ENCODE measurements at places on chromosomes 13 and 19. TPM values are rescaled to one million over a fixed set of nuclear protein-coding genes. Genes with fewer than 3 reads are reported as not detected.

- no peak for DNase-seq
These were observed 3.9 kb downstream of the VSIG10L start for GRCh38 chr19:51337861-51338562.

DNA sequence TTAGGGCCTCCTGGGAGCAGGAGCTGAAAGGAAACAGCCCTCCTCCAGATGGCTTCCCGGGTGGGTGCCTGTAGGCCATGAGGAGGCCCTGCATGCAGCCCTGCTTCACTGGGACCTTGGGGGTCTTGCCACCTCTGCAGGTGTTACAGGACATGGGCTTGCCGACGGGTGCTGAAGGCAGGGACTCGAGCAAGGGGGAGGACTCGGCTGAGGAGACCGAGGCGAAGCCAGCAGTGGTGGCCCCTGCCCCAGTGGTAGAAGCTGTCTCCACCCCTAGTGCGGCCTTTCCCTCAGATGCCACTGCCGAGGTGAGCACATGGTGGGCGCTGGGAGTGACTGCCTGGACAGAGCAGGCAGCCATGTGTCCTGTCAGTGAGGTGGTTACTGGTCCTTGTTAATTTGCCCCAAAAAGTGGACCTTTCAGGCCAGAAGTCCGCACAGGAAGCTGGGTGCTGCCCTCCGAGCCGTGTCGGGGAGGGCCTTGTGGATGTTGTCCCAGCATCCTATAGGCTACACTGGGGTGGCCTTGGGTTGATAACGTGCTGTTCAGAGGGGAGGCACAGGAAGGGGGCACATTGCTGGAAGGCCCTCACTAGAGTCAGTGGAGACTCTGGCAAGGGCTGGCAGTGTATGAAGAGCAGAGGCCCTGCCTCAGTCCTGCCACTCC is 18.7 kb upstream of the QTRT1 start:
- DNase-seq: no peak

DNA sequence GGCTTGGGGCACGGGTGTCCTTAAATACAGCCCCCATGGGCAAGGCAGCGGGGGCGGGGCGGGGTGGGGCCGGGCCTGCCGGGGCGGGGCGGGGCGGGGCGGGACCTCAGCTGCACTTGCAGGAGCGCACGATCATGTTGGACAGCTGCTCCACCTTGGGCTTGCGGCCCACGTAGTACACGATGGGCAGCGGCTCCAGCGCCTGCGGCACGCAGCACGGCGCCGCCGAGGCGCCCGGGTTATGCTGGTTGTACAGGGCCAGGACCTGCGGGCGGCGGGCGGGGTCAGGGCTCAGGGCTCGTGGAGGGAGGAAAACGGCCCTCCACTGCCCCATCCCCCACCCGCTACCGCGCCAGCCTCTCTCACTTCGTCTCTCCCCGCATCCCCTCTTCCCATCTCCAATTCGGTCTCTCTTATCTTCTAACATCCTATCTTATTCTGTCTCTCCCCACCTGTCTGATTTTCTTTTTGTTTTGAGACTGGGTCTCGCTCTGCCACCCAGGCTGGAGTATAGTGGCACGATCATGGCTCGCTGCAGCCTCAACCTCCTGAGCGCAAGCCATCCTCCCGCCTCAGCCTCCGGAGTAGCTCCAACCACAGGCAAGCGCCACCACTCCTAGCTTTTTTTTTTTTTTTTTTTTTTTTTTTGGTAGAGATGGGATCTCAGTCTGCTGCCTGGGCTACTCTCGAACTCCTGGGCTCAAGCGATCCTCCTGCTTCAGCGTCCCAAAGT is 21.1 kb downstream of the CCDC97 start:
- DNase-seq: no peak

GRCh38 chr19:20162821-20163220 is 4.2 kb upstream of the ZNF486 start:
- DNase-seq: no peak

DNA sequence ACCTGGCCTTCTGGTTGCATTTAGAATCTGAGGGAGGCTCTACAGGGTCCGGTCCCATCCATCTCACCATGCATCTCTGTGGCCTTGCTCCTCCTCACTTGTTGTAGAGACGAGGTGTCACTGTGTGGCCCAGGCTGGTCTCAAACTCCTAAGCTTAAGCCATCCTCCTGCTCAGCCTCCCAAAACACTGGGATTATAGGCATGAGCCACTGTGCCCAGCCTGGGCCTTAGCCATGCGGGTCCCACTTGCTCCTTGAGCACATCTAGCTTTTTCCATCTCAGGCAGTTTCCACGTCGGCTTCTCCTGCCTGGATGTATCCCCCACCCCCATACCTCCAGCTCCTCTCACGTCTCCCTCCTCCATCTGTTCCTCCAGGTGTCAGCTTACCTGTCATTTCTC is 9.8 kb downstream of the ELSPBP1 start:
- no peak for DNase-seq

DNA sequence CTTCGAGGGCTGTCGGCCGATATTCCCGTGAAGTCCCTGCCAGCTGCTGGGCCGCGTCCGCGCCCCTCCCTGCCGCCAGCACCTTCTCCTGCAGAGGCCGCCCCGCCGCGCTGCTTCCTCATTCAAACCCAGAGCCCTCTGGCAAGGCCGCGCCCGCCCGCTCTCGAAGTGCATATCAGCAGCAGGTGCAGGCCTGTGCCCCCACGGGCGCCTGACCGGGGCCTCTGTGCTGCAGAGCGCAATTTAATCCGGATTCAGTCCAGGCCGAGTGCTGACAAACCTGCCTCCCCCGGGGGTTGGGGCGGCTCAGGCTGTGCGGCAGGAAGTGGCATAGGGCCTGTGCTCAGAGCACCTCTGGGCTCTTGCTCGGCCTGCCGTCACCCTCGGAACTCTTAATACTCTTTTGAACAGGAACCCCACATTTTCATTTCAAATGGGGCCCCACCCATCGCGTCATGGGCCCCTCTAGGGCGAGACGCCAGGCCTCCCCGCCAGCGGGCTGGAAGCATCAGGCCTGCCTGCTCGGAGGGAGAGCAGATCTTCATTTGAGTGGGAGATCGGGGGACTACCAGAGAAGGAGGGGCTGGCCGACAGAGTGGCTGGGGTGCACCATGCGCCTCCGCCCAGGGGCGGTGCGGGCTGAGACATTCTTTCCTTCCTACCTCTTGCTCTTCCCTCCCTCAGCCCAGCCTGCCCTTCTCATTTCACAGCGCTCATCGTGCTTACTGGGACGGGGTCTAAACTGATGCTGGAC is 125.7 kb downstream of the TNFRSF19 start:
- DNase-seq: no peak

GRCh38 chr19:19137556-19138108 is 646 bp downstream of the TMEM161A start:
- DNase-seq: no peak

- no peak for DNase-seq
These were observed 665.7 kb upstream of the GPC6 start for GRCh38 chr13:92560883-92561282.

DNA sequence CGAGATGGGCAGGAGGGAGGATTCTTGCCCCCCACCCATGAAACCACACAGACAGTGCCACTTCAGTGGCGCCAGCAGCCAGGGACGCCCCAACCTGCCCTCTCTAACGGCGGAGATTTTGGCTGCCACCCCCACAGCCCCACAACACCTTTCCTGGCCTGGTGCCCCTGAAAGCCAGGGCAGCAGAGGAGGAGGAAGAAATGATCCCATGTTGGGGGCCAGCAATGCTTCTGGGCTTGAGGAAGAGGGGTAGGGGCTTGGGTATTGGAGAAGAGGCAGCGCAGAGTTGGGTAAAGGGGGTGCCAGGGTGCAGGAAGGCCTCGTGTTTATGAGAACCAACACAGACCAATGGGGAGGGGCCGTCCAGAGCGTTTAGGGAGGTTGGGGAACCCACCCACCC is 1.7 kb downstream of the MLLT1 start:
- DNase-seq: no peak

GRCh38 chr13:48925001-48925400 is 50.7 kb upstream of the FNDC3A start:
- DNase-seq: no peak

DNA sequence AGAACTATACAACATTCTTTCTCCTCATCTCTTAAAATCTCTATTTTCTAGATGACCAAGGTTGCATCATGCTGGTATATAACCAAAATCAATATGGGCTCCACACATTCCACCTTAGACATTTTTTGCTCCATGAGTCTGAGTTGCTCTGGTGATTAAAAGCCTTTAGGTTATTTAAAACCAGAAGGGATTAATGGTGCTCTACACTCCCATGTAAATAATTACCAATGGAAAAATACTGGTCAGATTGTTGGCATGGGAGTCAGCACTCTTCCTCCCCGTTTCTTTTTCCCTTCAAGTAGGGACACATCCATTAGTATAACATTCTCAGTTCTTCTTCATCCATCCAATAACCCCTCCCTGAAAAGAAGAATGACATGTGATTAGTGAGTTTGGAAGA is 747.7 kb downstream of the PCDH17 start:
- DNase-seq: no peak

DNA sequence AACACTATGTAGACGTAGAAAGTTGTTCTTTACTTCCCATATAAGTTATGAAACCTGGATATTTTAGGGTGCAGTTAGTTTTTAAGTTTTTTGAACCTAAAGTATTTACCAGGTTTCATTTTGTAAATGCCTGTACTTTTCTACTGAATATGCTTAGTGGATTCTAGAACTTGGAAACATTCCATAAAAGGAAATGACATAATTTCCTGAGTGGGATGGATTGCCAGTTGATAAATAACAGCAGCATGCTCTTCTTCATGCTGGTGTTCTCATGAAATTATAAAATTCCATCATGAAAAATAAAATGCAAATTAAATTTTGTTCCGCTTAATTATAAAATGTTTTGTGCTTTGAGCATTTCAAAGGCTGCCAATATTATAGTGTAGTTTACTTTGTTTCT is 362.2 kb upstream of the PCDH20 start:
- DNase-seq: no peak

- no peak for DNase-seq
These were observed 38.6 kb downstream of the TMTC4 start for GRCh38 chr13:100636004-100636403.

- DNase-seq: no peak
These were observed 47.6 kb downstream of the CAPN12 start for GRCh38 chr19:38696729-38697055.

GRCh38 chr13:105340061-105340606 is 1195.3 kb downstream of the EFNB2 start:
- DNase-seq: no peak

DNA sequence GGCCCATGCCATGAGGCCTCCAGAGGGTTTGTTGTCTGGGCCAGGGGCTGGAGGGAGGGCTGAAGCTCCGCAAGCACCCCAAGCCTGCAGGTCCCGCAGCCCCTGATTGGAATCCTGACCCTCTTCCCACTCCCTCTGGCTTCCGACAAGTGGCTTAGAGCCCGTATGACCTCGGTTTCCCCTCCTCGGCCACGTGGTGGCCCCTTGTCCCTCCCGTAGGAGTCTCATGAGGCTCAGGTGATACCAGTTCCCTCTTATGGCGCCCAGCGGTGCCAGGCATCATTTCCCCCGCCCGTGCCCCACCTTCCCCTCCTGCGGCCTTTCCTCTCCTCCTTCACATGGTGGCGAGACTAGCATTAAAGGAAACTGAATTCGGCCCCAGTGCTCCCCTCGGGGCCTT is 6.1 kb downstream of the THOP1 start:
- DNase-seq: no peak

GRCh38 chr19:567296-567900 is 5.0 kb upstream of the BSG start:
- DNase-seq: no peak

DNA sequence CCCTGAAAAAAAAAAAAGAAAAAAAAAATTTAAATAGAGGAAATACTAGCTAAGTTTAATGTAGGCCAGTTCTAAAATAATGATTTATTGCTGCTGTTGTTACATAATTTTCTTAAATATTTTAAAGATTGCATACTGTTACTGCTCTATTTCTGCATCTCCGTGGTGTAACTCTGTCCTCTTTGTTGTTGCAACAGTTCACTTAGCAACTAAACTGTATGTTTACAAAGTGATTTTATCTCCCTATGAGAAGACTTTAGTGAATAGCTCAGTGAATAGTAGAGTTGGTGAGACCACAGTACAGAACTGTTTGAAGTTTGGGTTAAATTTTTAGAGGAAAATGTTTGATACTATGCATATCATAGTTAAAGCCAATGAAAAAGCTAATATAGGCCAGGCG is 19.4 kb downstream of the BRCA2 start:
- no peak for DNase-seq

- peak; percentile 17 for DNase-seq
These were observed 5.6 kb downstream of the LENG9 start for GRCh38 chr19:54457773-54458647.

DNA sequence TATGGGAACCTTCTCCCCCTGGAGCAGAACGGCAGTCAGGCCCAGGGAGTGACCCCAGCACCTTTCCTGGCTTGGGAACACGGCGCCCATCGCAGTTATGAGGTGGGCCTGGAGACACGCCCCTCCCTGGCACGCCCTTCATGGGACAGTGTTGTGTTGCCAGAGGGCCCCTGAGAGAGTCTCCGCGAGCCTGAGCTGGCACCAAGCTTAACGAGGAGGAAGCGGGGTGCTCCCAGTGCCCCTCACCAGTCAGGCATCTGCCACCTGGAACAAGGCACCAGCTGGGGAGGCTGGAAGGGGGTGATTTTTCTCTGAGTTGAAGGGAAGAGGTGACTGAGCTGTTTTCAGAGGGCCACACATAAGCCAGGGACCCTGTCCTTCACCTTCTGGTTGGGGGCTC is 180.6 kb downstream of the KDM4B start:
- DNase-seq: no peak

- DNase-seq: no peak
These were observed 386.6 kb downstream of the PCDH20 start for GRCh38 chr13:61029064-61029463.

DNA sequence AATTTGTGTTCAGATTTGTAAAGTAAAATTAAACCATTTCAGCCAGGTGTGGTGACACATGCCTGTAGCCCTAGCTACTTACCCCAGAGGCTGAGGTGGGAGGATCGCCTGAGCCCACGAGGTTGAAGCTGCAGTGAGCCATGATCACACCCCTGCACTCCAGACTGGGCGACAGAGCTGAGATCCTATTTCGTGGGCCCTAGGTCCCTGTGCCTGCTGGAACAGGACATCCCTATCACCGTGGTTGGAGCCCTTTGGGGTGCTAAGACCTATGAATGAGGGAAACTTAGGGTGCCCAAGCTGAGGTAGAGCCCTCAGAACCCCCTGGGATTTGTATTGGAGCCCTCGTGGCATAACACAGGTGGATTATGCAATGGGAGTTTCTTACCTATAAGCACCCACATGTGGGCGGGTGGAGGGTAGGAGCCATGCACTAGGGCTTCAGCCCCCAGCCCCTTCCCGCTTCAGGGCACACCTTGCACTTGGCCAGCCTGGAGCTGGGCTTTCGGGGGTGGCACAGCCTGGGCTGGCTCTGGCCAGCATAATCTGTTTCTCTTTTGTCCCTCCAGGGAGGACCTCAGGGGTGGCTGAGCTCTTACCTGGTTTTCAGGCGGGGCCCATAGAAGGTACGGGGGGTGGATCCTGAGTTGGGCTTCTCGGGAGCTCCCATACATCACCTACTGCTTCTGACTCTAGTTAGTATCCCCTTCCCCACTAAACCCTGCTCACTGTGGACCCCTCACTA is 7.2 kb upstream of the USF2 start:
- peak; percentile 16 for DNase-seq

- no peak for DNase-seq
These were observed 173.8 kb upstream of the SOX1 start for GRCh38 chr13:111893071-111893606.

GRCh38 chr13:38759390-38759789 is 72.5 kb downstream of the FREM2 start:
- DNase-seq: no peak

The ZNF558 gene
- total RNA-seq: 16.5 TPM

The C1QTNF9 gene
- not detected for total RNA-seq

The MBD3 gene
- 64.9 TPM for total RNA-seq

The RYR1 gene
- total RNA-seq: not detected

The ZNF274 gene
- 22.8 TPM for total RNA-seq

The MBNL2 gene
- 13.7 TPM for total RNA-seq

The RFXANK gene
- 106 TPM for total RNA-seq

The S1PR4 gene
- not detected for total RNA-seq
